Cortex of kidney (tissue), 1 donor: ENCODE measurements at places on chromosomes 5 and 9.

DNA sequence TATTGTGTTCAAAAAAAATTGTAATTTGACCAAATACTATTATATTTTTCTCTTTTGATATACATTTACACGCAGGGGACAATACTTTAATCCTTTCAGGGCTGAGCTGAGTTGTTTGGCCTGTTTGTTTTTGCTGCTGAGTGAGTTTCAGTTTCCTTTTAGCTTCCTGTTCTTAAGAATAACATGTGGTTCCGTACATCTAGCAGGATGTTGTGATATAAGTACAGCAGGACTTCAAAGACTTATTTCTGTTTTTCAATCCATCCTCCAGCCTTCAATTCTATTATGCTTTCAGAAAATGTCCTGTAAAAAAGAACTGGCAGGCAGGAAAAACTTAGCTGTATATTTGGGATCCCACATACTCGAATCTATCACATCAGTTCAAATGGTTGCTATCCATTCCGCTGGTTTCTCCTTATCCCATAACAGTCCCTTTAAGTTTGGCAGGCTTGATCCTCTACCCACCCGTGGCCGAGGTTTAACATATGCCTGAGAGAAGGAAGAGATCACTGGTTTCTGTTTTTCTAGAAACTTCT is 1037.3 kb upstream of the ACO1 start:
- DNase-seq = no peak

GRCh38 chr9:113954591-113954990 is 78.5 kb downstream of the ZNF618 start:
- DNase-seq = no peak

DNA sequence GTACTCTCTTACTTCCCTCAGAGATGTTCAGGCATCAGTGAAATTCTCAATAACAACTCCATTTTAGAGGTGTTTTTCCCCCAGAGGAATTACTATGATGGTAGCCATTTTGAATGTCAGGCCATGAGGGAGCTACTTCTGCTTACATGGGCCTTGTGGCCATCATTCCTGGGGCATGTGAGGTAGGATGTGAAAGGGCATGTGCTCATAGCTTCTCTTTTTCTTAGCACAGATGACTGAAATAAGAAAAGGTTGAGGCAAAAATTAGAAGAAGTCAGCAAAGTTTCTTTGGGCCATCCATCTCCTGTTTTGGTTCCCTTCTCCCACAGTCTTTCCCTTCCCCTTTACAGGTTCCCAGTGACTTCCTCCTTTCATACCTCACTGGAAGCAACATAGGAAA is 68.8 kb downstream of the FEM1C start:
- no peak for DNase-seq

DNA sequence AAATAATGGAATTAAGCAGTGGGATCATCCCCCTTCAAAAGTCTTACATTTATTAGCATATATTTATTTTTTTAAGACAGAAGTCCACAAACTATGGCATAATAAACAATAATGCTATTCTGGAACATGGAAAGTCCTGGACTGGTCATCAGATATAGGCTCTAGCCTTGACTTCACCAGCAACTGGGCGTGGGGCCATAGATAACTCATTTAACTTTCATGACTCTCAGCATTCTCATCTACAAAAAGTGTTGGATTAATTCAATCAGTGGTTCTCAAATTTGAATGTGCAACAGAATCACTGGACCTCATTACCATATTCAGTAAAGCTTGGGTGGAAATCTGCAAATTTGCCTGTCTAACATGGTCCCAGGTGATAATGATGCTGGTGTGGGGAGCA is 253.8 kb downstream of the FBXL7 start:
- no peak for DNase-seq

- no peak for DNase-seq
These were observed 33.0 kb downstream of the GADD45G start for GRCh38 chr9:89637787-89638186.

- DNase-seq = no peak
These were observed at the start of gene CNTFR for GRCh38 chr9:34589636-34590380. Gene CNTFR, minus strand, starts transcription at chr9:34589724. Its CDS starts 20,743 bp downstream, at chr9:34568981.

DNA sequence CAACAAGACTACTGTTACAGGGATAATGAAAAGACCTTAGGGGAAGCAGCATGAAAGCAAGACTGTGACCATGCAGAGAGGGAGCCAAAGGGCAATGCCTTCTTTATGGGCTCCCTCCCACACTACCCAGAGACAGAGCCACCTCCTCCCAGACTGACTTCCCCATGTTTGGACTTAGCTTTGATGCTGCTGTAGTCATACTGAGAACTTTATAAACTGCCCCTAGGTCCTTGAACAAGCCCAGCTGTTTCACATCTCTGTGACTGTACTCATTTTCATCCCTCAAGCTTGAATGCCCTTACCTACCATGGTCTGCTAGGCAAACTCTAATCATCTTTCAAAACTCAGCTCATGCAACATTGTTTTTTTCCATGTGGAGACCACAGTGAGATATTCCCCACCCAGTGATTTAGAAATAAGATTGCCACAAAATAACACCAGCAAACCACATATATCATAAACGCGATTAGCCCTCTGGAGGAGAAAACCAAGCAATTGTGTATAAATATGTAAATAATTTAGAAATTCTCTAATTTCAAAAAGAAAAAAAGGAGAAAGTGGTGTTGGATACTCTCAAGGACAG is 23.4 kb upstream of the FAM169A start:
- no peak for DNase-seq

DNA sequence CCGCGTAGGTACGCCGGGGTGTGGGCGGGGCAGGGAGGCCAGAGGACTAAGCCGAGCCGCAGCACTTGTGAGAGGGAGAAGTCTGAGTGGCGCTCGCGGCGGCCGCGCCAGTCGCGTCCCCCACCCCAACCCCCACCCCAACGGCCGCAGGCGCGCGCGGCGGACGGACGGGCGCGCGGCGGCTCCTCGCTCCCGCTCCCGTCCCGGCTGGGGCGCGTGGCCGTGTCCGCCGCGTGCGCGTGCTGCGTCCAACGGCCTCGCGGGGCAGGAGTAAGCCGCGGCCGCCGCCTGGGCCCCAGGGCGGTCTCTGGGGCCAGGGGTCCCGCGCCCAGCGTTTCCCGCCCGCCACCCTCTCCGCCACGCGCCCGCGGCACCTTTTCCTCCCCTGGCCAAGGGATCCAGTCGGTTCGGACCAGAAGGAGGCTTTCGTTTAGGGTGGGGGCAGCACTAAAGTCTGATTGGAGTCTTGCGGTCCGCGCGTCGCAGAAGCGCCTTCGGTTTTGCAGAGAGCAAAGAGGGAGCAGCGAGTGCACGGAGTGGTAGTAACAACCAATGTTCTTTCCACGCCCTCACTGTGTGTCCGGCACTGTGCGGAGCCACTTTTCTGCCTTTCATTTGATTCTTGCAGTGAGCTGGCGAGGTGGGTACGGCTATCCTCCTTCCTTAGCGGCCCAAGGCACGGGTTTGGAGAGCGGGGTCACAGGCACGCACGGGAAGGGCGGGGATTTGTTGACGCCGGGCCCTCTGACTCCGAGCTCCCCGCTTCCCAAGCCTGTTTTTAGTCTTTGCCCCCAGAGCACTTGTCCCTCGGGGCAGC is 483 bp downstream of the G3BP1 start:
- DNase-seq = no peak

GRCh38 chr5:100772548-100772947 is 130.5 kb downstream of the ST8SIA4 start:
- DNase-seq = no peak

DNA sequence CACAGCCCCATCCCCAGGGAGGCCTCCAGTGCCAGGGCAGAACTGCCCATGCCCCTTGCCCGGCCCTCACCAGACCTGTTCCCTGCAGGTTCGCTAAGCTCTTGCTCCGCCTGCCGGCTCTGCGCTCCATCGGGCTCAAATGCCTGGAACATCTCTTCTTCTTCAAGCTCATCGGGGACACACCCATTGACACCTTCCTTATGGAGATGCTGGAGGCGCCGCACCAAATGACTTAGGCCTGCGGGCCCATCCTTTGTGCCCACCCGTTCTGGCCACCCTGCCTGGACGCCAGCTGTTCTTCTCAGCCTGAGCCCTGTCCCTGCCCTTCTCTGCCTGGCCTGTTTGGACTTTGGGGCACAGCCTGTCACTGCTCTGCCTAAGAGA is 110.1 kb downstream of the RXRA start:
- no peak for DNase-seq
